NCI-H69 (cell line): ENCODE measurements at places on chromosomes 5 and 9.
A peak's percentile ranks its signal among the peaks of the same experiment; 100 is the strongest.

GRCh38 chr9:95447660-95448420 is 68.9 kb downstream of the PTCH1 start:
- DNase-seq, result no peak

DNA sequence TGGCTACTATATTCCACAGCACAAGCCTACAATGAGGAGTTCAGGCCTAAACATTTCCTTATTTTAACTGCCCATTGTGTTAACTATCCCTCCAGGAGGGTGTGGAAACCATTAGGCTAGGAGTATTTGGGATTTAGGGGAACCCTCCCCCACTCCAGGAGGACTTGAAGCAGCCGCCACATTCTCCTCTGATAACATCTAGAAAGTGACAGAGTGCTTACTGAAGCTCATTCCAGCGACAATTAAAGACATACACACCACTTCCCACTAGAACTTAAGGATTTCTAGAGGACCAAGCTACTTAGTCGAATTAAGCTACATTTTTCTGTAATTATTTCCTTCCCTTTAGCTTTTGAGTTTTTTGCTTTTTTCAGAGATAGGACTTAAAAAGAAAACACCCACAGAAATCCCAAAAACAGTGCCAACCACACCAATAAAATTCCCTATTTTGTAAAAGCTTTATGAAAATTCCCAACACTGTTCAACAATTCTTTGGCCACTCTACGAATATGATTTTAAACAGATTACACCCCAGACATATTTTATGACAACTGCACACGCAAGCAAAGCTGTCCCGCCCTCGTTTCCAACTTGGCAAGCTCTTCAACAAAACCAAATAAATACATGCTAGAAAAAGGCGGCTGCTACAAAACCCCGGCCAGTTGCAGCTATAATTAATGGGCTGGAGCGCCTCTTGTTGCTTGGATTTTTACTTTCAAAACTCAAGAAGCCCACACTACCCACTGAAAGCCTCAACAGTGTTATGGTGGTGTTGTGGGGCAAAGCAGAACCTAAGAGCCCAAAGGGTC is 4.5 kb downstream of the ROR2 start:
- DNase-seq, result peak; percentile 53

DNA sequence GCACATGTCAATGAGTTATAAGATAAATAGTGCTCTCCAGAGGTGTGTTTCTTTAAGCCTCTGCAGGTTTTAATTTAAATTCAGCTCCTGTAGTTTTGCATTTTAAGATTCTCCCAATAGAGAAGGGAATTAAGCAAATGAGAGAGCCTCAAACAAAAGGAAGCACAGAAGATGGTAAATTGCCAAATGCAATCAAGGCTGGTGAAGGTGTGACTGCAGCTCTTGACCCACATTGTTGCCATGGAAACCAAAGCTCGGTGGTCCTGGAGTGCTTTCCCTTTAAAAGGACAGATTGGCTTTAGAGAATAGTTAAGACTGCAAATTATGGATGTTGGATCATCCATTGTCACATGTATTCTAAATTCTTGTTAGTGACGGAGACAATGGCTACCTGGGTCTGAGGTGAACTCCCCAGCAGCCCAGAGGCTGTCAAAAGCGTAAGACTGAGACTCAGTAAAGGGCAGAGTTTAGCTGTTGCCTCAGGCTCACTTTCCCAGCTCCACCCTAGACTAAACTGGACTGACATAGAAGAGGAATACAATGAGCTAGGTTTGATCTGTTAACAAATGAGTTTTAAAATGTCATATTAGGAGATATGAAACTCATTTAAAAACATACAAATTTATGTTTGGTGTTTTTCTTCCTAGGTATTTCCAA is 12.3 kb downstream of the GAPT start:
- peak; percentile 74 for DNase-seq

DNA sequence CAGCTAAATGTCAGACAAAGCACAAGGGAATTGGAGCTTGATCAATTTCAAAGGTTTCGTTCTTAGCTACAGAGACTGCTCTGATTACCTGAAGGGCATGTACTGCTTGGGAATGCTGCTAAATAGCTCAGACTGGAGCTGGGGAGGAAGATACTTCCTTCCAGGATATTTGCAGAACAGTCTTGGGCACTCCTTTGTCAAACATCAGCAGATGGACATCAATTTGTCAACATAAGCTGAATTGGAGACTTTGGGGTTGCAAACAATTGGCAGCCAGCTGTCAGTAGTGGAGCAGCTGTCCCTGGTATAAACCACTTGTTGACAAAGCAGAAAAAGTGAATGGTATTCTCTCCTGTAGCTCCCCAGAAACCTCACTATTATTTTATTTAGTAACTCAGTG is 182.0 kb downstream of the CCDC192 start:
- DNase-seq, result peak; percentile 96

DNA sequence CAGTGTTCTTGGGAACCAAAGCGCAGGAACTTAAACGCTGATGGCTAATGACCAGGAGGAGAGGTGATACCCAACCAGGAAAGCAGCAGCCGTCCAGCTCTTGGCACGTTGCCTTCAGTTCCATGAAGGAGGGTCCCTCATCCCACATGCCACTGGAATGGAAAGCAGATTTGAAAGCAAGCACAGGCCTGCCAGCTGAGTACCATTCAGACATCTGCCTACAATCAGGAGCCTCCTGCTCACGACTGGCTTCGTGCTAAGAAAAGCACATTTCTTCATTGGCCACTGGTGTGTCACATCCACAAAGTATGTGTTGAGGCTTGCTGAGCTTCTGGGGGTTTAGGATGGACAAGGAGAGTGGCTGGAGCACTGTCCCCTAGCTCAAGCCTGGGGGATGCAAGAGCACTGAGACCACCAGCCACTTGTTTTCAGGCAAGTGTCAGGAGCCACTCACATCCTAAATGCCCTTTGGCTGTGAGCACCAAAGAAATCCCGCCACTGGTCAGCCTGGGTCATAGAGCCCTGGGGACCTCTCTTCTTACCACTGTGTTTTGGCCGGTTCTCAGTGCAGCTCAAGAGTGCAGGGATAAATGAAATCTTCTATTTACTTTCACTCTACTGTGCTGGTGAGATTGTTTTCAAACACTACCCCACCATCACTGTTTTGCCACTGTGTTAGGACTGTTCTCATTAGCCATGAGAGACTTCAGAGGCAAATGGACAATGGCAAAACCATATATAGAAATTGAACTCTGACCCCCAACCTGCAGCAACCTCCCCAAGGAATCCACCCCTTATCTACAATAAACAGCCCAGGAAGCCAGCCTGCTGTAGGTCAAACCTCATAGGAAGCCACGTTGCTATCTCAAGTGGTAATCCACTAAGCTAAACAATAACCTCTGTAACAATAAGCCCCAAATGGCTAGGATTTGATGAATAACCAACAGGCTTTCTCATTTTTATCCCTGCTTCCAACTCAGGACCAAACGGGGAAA is 58.3 kb downstream of the MTX3 start:
- no peak for DNase-seq

DNA sequence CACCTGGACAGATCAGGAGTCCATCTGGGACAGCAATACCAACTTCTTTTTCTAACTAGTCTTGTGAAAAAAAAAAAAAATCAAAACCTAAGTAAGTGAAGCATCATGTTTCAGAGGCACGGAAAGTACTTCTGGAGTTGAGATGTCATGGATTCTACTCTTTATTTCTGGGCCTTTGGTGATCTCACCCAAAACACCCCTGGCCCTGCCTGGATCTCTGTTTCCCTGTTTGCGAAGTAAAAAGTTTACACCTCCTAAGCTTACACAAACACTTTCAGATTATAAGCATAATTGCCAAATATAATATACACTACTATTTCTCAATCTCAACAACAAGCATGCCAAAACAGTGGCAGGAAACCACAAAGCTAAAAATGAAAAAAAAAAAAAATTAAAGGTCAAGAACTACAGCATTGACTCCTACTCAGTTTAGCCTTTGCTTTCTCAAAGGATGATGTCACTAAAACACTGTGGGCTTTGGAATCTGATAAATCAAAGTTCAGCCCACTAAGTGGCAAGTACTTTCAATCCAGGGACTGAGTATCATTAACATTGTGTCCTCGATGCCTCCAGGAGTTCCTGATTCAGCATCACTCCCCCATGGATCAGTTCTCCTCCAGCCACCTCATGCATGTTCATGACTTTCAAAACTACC is 291.9 kb downstream of the NFIB start:
- no peak for DNase-seq

GRCh38 chr5:39716532-39717028 is 291.8 kb upstream of the DAB2 start:
- DNase-seq, result peak; percentile 34

DNA sequence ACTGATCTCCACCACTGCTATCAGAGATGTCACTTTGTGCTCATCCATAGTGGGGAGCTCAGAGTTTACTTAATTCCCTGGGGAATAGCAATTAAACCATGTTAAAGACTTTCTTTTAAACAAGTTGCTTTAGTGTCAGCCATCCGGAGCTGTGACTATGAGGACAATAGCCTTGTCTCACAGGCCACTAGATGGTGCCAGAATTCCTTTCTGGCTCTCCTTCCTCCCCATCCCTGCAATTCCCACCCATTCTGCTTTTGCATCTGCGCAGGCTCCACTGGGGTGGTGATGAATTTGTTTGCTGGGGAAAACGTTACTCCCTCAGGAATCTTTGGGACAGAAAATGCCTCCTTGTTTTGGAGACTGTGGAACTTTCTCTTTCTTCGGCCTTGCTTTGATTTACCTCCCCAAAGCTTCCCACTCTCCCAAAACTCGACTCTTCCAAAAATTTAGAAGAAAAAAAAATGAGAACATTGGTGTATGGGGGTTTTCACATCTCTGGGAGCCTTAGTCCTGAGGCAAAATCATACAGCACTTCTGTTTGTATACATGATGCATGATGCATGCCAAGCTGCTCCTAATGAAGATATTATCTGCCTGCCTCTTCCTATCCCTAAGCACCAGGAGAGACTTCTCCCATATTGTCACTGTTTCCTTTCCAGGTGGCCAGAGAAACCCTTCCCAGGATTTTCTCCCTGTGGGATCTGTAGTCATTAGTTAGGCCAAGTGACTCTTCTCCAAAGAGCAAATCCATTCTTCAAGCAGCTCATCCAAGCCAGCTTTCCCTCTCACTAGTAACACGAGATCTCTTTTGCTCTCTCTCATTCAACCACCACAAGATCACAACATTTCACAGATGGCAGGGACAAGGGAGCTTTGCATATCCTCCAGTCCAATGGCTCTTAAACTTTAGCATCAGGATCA is 466.1 kb downstream of the TLR4 start:
- DNase-seq, result peak; percentile 92

GRCh38 chr5:35248843-35249780 is 18.8 kb upstream of the PRLR start:
- DNase-seq, result no peak

GRCh38 chr9:90842176-90842777 is 40.7 kb downstream of the SYK start:
- no peak for DNase-seq

DNA sequence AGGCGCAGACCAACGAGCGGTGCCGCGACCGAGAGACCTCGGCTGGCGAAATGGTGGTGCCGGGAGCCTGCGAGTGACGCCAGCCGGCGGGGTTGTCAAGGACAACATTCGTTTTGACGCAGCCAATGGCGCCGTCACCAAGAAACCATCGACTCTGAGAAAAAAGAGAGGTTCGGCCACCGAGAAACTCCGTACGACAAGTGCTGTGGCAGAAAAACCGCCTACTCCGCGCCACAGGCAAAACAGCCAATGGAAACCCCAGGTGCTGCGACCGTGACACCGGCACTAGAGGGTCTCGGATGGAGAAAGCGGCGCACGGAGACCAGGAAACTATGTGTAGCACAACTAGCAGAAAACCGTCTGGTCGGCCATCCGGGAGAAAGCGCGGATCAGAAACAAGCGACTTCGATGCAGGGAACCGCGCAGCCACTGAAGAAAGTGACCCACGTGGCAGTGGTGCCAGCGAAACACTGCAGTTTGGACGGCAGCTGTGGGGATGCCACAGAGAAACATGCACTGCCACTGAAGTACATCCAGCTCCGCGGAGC is 88.8 kb downstream of the ANXA2R start:
- no peak for DNase-seq

DNA sequence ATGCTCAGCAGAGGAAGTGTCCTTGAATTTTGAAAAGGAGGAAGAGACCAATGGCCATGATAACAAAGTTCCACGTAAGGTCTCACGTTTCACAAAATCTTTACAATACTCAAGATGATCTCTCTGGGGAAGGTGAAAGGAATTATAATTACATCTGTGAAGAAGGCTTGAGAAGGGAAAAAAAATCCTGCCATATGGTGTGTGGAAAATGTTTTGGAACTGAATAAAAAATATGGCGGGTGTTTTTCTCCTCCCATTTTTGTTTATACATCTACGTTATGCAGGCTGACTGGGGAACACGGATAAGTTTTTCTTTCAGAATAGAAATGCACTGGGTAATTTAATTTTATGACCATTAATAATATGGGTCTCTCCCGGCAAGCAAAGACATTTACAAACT is 425.6 kb upstream of the BRINP1 start:
- peak; percentile 66 for DNase-seq

DNA sequence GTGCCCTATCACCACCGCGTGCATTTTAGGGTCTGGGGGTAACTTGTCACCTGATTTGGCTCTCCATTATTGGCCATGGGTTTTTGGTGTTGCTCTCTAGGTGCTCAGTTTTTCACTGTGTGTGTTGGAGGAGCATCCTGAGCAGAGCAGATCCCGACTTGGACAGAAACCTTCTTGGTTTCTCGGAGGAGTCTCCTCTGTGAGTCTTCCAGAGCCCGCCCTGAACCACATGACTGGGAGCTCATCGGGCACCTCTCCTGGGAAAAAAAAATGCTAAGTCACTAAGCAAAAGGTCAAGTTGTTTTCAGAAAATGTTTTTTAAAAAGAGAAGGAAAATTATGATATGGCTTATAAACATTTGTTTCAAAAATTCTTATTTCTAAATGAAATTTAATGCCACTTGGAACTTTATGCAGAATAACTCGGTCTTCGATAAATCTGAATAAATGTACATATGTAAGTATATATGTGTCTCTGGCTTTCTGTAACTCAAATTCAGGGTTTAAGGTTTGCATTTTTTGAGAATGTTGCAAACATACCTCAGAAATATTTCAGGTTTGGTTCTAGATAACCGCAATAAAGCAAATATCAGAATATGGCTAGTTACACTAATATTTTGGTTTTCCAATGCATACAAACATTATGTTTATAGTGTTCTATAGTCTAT is 255.2 kb downstream of the AUH start:
- DNase-seq, result no peak

DNA sequence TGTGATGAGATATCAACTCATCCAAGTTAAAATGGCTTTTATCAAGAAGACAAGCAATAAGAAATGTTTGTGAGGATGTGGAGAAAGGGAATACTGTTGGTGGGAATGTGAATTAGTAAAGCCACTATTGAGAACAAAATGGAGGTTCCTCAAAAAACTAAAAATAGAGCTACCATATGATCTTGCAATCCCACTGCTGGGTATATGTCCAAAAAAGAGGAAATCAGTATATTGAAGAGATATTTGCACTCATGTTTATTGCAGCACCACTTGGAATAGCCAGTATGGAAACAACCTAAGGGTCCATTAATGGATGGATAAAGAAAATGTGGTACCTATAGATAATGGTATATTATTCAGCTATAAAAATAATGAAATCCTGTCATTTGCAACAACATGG is 25.1 kb downstream of the PPIP5K2 start:
- no peak for DNase-seq

- no peak for DNase-seq
Observed at GRCh38 chr9:131276094-131276888, at the start of gene FAM78A. TSS of gene FAM78A (minus strand) at chr9:131276510. CDS start at chr9:131276179, 331 bp downstream.

GRCh38 chr5:151805414-151806223 is 33.9 kb downstream of the G3BP1 start:
- no peak for DNase-seq
